ENCODE measurements at places on chromosomes 4 and X. TPM values are rescaled to one million over a fixed set of nuclear protein-coding genes. Genes with fewer than 3 reads are reported as not detected.

MAGEA8 gene
- not detected for total RNA-seq

AMBN gene
- total RNA-seq: not detected

POF1B gene
- total RNA-seq: 53.4 TPM

AFM gene
- total RNA-seq: not detected

MAGEA12 gene
- total RNA-seq: not detected

- no peak for DNase-seq
These were observed 761.8 kb upstream of the ATOH1 start for GRCh38 chr4:93066749-93067148.

DNA sequence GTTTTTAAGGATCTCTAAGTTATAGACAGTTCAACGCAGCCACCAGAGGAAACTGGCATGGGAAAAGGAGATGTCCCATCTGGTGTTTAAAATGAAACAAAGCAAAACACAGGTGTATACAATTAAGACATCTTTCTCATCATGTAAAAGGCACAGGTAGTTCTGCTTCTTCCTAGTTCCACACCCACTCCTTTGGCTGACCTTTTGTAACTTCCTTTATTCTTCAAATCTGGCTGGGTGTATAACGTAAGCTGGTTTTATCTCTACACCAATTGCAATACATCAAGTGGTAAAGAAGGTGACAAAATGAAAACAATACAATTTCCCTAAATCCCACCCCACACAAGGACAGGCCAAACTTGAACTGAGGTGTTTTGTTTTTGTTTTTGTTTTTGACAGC lies 27.3 kb upstream of the FBXW7 start:
- DNase-seq: no peak

DNA sequence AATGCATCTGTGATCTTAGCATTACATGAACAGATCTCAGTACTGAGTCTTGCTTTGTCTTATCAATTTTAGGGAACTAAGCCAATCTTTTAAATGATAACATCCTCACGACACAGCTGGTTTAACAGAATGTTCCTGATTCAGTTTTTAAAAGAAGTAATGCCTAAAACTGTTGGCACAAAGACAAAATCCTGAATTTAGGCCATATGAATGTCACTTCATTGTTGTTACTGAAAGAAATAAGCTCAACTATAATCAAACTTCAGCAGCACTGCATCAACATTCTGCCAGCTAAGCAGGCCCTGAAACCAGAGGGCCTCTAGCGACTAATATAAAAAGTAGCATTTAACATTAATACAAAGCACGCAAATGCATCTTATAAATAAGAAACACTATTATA lies 130.6 kb downstream of the FRYL start:
- no peak for DNase-seq

DNA sequence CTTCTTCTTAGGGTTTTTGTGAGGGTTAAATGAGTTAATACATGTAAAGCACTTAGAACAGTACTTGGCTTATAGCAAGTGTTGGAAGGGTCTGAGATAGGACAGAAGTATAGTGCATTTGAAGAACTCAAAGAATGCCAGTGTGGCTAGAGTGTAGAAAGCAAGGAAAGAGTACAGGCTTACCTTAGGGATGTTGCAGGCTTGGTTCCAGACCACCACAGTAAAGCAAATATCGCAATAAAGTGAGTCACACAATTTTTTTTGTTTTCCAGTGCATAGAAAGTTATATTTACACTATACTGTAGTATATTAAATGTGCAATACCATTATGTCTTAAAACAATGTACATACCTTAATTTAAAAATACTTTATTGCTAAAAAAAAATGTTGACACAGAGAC lies 41.3 kb downstream of the KIF4A start:
- DNase-seq: no peak

Measured in esophagus squamous epithelium (tissue), 5 donors.